ENCODE measurements at places on chromosomes 11 and 22.

DNA sequence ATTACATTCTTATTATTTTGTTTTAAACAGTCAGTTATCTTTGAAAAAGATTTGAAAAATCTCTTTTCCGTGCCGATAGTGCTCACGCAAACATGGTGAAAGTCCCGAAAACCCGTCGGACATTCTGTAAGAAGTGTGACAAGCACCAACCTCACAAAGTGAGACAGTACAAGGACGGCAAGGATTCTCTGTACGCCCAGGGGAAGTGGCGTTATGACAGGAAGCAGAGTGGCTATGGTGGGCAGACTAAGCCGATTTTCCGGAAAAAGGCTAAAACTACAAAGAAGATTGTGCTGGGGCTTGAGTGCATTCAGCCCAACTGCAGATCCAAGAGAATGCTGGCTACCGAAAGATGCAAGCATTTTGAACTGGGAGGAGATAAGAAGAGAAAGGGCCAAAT lies 28.7 kb upstream of the CTSD start:
- DNase-seq, result no peak

GRCh38 chr22:49827853-49828598 lies at the start of gene BRD1:
BRD1 (minus strand) TSS chr22:49827873; CDS start chr22:49824317, 3,556 bp downstream.
- DNase-seq, result no peak

DNA sequence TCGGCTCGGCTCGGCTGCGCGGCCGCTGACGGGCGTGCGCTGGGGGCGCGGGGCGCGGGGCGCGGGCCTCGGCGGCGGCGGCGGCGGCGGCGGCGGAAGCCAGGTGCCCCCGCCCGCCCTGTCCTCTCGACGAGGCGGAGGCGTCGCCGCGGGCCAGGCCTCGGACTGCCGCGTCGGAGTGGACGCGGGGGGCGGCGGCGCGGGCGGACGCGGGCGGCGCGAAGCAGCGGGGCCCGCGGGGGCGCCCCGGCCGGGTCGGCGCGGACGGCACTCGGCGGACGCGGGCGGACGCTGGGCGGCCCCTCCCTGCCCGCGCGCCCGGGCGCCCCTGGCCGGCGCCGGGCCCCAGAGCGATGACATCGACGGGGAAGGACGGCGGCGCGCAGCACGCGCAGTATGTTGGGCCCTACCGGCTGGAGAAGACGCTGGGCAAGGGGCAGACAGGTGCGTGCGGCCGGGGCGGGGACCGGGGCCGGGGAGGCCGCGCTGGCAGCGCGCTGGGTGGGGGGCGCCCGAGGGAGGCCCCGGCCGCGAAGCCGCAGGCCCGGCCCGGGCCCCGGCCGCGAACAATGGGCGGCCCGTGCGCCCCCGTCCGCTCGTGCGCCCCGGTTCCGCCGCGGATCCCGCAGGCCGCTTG lies at the start of gene BRSK2:
Gene BRSK2, plus strand, starts transcription at position 3 of the 637 bp plus-strand sequence. Its CDS starts 351 bp downstream, at position 354.
- no peak for DNase-seq

GRCh38 chr11:44620328-44620725 lies 54.9 kb downstream of the CD82 start:
- no peak for DNase-seq

DNA sequence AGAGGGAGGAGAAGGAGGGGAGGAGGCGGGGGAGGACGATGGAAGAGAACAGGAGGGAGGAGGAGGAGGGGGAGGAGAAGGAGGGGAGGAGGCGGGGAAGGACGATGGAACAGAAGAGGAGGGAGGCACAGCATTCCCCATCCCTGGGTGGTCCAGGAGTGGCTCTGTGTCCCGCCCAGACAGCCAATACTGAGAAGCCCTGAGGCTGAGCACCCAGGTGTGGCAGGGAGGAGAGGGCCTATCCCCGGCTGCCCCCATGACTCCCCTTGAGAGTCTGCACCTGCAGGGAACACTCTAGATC lies 717 bp downstream of the MRGPRE start:
- DNase-seq, result no peak

- DNase-seq, result no peak
These were observed 451.3 kb upstream of the B3GAT1 start for GRCh38 chr11:134863294-134863693.

DNA sequence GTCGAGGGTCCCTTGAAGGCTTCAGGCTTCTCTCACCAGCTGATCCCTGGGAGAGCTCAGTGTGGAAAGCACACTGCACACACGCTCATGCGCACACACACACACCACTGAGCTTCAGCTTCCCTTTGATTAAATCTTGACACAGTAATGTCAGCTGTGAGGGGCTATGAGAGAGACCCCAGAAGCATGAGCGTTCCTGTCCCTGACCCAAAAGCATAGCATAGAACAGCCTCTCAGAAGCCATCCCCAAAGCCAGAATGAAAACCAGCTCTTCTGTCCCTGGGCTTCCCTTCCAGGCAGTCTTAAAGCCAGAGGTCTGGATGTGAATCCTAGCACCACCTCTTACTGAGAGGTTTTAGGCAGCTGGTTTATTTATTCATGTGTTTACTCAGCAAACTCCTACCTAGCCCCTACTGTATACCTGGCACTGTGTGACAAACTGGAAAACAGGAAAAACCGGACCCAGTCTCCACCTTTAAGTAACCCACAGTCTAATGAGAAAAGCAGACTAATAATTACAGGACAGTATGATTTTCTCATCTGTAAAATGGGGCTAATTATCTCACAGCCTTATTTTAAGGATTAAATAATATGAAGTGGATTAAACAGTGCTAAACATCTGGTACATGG lies 15.9 kb downstream of the GALNT18 start:
- no peak for DNase-seq

GRCh38 chr11:17921659-17922415 lies 91.0 kb downstream of the SERGEF start:
- no peak for DNase-seq

DNA sequence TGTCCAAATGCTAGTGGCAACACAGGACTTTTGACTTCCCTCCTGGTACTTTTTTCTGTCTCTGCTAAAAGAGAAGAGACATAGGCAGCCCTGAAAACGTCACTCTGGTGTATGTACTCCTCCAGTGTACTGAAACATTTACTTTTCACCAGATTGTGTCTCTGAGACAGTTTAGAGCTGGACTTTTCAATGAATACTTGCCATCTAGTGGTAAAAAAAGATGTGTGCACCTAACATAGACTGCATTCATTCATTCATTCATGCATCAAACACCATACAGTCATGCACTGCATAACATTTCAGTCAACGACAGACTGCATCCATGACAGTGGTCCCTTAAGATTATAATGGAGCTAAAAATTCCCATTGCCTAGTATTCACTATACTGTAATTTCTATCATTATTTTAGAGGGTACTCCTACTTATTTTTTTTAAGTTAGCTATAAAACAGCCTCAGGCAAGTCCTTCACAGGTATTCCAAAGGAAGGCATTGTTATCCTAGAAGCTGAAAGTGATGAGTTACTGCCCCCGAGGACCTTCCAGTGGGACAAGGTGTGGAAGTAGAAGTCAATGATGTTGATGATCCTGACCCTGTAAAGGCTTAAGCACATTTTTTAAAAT lies 186.2 kb downstream of the SPON1 start:
- DNase-seq, result no peak

DNA sequence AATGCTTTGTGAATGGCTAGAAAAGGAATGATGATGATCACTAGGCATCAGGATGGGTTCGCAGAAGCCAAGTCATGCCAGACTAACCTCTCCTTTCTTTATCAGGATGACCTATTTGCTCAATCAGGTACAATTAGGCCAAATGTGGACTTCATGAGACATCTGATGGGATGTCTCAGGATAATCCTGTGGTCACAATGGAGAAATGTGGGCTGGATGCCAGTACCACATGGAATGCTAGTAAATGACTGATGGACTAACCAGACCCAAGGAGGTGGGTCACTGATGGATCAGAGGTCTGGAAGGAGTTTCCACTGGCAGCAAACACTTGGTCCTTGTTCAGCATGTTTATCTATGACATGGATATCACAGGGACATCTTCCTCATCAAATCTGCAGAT lies 94.8 kb upstream of the PHOX2A start:
- DNase-seq, result no peak

DNA sequence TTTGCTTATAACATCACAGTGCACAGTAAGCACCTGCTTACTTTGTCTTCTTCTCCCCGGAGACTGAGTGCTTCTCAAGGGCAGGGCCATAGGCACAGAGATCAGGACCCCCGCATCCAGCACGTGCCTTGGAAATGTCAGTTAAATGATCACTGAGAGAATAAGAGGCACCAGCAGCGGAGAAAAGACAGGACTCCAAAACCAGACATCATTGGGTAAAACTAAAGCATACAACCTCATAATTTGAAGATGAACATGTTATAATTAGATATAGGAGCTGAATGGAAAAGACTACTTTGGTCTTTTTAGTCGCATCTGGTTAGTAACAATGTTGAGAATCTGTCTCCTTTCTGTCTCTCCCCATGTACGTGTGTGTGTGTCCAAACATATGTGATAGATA lies 1279.9 kb downstream of the LRRC4C start:
- no peak for DNase-seq

GRCh38 chr11:66646828-66647227 lies 8.3 kb downstream of the RBM4 start:
- DNase-seq, result no peak

DNA sequence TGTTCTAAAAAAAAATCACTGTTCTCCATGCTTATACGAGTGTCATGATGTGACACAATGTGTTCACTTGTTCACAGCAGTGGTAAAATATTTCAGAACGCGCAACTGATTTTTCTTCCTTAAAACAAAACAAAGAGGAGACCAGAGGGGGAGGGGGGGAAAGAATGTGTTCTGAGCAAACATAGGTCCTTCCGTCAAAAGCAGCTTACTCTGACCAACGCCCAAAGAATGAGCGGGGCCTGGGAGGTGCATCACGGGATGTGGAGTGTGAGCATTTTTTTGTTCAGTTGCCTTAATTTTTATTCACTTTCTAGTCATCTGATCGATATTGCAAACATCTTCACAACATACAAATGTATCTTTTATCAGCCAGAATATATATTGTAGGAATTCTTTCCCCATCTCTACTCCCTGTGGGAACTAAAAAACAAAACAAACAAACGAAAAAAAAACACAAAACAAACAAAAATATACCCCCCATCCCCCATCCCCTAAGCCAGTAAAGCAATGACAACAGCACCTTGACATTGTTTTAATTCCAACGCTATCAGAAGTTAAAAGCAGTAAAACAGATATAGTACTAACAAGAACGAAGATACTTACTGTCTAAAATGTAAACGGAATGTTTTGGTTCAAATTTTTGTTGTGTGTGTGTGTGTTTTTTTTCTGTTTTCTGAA lies 43.3 kb downstream of the BDNF start:
- no peak for DNase-seq

- no peak for DNase-seq
These were observed 25.4 kb upstream of the MS4A6A start for GRCh38 chr11:60208146-60208895.

GRCh38 chr22:33580310-33580709 lies 340.0 kb downstream of the LARGE1 start:
- no peak for DNase-seq

DNA sequence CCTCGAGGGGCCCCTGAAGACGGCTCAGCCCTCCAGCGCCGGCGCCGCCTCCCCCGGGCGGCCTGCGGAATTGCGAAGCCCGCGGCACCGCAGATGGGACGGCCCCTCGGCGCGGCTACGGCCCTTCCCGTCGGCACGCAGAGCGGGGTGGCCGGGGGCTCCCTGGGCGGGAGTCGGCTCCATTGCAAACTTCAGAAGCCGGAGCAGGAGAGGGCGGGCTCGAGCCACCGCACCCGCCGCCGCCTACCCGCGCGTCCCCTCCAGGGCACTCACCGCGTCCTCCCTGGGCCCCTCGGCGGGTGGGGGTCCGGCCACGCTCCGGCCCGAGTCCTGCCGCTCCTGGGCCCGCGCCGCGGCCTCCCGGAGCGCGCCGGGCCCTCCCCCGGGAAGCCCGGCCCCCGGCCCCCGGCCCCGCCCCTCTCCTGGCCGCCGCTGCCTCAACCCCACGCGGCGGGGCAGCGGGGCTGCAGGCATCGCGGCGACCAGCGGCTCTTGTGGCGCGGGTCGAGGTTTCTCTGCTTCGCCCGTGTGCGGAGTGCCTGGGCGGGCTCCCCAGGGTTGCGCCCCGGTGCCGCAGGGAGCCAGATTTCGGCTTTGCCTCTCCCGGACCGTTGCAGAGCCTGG lies at the start of gene PACSIN3:
Gene PACSIN3, minus strand, starts transcription at position 359 of the 624 bp plus-strand sequence. CDS start 3,707 bp downstream, outside the sequence.
- no peak for DNase-seq

GRCh38 chr22:49216579-49216978 lies 611.1 kb downstream of the BRD1 start:
- no peak for DNase-seq

- no peak for DNase-seq
These were observed 32.6 kb downstream of the NFAM1 start for GRCh38 chr22:42399315-42400271.

- no peak for DNase-seq
These were observed 51.9 kb downstream of the IGLL1 start for GRCh38 chr22:23527971-23528740.

DNA sequence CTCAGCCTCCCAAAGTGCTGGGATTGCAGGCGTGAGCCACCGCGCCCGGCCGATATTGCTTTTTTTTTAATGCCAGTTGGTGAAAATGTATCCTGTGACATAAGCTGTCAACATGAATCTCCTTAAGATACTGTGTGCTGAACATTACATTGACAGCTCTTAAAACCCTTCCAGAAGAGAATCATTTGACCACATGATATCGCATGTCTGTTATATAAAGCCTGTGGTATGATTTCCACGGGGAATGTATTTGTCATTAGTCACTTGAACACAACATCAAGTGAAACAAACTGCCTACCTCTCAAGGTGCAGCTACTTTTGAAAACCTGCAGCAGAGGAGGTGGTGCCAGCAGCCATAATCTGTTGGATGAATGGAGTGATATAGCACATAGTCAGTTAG lies 67.0 kb downstream of the BCL2L13 start:
- DNase-seq, result no peak

DNA sequence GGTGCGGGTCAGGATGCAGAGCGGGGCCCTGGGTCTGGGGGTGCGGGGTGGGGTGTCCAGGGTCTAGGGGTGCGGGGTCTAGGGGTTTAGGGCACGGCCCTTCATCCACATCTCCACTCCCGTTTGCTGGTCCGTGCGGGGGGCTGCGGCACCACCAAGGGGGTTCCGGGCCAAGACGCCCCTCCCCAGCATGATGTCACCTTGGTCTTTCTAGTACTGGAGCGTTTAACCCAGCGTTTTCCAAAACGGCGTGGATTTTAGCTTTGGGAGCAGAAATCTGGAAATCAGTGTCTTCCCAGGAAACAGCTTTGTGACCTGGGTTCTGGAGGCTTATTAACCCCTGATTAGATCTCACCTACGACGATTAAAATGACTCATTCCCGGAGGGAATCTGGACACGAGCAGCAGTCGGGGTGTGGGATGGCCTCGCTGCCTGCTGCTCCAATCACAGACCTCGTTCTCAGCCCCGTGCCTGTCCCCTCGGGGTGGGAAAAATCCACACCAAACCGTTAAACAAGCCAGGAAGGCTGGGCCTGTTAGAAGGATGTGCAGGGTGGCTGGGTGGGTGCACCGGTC lies 759 bp downstream of the AP2A2 start:
- DNase-seq, result no peak
